ENCODE measurements at places on chromosomes 1 and 21.
A peak's percentile ranks its signal among the peaks of the same experiment; 100 is the strongest.

DNA sequence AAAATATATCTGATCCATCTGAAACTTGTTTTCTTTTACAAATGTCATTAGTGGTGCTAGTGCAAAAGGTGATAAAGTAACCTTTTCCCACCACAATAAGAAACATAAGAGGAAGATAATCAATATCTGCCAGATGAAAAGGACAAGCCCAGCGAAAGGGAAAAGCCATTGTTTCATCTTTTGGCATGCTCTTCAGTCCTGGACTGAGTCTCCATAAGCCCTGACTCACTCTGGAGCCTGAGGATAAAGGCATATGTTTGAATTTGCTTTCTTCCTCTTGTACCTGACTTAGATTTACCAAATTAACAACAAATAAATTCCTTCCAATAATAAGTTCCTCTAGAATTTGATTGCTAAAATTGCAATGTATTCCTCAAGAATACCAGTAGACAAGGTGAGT, 13.6 kb downstream of the DNAJC11 start:
- DNase-seq: no peak

GRCh38 chr1:167627865-167628641, 2.0 kb upstream of the RCSD1 start:
- no peak for DNase-seq

GRCh38 chr1:184193451-184193850, 141.9 kb downstream of the TSEN15 start:
- no peak for DNase-seq

GRCh38 chr1:164759144-164759920, 200.3 kb downstream of the PBX1 start:
- no peak for DNase-seq

DNA sequence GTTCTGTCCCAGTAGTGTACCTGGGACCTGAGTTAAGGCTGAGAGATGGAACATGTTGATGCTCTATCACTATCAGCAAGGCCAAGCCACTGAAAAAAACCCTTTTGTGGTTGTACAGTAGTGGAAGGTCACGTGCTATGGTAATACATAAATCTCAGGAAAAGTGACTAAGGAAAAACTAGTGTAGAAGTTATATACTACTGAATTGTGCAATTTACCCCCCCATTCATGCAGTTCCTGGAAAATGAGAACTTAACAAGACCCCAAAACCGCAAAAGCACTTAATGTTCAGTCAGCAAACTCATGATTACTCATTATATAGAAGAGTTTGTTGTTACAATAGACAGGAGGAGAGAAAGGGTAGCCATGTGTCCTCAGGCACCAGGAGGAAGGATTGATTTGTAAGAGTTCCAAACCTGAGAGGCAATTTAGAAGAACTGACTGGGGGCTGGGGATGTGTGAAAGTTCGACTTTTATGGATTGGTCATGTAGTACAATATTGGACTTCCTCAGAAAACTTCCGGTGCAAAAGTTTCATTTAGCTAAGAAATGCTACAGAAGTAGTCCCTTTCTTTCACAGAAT, 91.6 kb downstream of the RGL1 start:
- no peak for DNase-seq

DNA sequence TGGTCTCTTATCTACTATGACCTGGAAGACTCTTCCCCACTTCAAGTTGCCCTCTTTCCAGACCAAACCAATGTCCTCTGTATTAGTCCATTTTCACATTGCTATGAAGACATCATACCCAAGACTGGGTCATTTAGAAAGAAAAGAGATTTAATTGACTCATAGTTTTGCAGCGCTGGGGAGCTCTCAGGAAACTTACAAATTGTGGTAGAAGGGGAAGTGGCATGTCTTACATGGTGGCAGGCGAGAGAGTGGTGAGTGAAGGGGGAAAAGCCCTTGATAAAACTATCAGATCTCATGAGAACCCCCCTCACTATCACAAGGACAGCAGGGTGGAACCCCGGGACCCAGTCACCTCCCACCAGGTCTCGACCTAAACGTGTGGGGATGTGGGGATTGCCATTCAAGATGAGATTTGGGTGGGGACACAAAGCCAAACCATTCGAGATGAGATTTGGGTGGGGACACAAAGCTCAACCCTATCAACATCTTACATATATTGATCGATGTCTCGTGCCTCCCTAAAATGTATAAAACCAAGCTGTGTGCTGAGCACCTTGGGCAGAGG, 14.2 kb upstream of the AGPAT3 start:
- no peak for DNase-seq

DNA sequence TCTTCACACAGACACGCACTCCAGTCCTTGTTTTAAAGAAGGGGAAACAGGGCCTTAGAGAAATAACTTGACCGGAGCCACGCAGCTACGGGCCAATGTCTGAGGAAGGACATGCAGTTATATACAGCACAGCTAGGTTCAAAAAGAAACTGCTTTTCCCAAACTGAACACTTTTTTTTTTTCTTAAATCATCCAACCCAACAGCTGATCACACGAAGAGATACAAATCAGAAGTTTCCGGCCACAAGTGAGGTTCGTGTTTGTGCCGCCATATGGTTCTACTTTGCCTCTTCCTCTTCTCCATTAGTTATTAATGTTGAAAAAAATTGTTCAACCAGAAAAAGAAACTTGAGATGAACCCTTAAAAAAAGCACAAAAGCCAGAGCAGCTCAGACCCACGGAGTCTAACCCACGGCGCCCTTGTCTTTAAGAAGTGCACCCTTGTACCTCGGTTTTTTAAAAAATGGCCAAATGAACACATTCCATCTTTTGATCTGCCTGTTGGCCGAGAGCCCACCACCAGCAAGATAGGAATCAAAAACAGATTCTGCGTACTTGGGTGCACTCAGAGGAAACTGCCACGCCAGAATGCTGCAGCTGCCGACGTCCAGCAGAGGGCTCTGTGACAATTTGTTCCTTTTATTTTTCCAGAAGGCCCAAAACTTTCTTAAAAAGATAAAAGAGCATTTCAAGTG, 78.9 kb downstream of the SLC66A1 start:
- peak; percentile 9 for DNase-seq

GRCh38 chr21:34857874-34858273, 189.1 kb downstream of the CLIC6 start:
- DNase-seq: no peak

DNA sequence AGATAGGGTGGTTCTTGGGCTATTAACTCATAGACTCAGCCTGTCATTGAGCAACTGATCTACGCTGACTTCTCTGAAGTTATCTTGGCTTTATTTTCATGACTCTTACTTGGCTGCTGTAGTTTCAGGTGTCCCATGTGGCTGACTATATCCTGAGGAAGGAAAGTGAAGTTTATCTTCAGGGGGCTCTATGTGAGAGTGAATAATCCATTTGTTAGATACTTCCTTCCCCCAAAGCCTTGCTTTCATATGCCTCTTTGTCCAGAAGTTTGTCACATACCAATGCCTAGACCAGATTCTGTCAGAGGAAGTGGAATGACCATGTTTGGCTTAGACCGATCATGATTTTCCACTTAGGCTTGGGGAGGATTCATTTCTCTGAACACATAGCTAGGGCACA, 27.9 kb upstream of the C1orf87 start:
- DNase-seq: no peak

DNA sequence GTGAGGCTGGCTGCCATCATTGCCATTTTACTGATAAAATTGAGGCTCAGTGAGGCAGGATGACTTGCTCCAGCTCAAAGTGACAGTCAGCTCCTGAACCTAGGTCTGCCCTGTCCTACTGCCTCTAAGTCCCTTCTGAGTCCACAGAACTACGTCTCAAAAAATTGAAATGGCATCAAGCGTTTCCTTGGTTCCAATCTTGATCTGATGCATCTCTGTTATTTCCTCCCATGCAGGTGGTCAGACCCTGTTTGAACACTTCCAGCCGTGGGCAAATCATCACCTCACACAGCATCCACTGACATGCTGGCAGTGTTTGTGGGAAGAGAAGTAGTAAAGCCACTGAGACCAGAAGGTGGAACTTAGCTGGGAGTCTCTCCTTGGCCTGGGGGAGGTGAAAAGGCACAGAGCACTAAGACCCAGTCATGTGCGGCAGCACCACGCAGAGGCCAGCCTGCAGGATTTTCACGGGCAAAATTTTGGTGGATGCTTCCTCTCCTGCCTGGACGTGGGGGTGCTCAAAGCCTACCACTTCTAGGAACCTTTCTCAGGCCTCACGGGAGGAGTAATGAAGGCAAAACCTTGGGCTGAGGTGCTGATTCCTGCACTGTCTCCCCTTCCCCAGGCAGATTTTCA, 7.8 kb upstream of the CPLANE2 start:
- DNase-seq: no peak

GRCh38 chr1:148315071-148315811, 163.2 kb upstream of the NBPF11 start:
- DNase-seq: no peak

GRCh38 chr1:12618965-12619791, 1.2 kb upstream of the DHRS3 start:
- peak; percentile 38 for DNase-seq

- no peak for DNase-seq
Measured at GRCh38 chr1:166039436-166040201, 127.2 kb downstream of the FAM78B start.

- no peak for DNase-seq
Measured at GRCh38 chr1:17567582-17567981, 28.1 kb downstream of the ARHGEF10L start.

DNA sequence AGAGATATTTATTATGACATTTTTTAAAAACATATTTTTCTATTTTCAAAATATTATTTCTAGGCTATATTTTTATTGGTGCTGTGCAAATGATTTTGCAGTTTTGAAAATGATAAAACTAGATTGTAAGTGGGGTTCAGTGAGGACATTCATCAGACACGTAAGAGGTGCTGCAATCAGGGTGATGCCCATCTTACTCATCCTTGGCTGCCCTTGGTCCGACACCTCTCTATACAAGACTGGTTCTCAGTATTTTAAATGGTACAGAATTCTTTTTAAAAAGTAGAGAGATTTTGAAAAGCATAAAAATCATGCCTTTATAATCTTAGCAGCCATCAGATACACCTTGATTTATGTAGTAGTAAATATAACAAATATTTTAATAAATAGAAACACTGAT, 24.0 kb downstream of the HENMT1 start:
- no peak for DNase-seq

Data from NCI-H345 (cell line).